ENCODE measurements at places on chromosomes 5 and 9.

- DNase-seq = peak; percentile 21
Observed at GRCh38 chr5:86679529-86679928, 61.8 kb downstream of the COX7C start.

GRCh38 chr5:1386274-1386717, 41.4 kb upstream of the CLPTM1L start:
- peak; percentile 79 for DNase-seq

DNA sequence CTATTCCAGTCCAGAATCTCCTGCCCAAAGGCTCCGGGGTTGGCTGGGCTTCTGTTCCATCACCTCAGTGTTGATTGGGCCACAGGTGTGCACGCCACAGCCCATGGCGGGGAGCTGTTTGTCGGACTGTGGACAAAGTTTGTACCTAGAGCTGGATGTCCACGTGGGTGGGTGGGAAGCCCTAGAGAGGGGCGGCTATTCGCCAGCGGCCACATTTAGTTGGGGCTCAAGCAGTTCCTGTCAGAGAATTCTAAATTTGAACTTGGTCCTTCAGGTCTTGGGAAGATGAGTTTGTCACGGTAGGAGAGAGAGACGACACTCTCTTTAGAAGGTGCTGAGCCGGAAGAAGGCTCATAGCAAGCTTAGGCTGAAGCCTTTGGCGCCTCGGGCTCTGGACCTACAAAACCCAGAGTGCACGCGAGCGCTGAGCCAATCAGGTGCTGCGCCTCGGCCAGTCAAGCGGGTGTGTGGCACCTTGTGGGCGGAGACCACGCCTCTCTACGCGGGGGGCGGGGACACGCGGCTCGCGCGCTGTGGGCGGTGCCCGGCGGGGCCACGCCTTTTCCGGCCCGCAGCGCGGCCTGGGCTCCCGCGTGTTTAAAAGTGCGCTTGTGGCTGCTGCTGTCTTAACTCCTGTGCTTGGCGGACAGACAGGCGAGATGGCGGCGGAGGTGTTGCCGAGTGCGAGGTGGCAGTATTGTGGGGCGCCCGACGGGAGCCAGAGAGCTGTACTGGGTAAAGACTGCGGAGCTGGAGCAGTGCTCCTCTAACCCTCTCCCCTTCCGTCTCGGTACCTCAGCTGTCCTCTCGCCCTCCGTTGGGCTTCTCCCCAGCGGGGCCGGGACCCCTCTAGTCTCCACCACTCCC, at the start of gene POLR1E:
TSS of gene POLR1E (plus strand) at position 560 of the 867 bp plus-strand sequence. CDS start at position 660, 100 bp downstream.
- DNase-seq = peak; percentile 96

DNA sequence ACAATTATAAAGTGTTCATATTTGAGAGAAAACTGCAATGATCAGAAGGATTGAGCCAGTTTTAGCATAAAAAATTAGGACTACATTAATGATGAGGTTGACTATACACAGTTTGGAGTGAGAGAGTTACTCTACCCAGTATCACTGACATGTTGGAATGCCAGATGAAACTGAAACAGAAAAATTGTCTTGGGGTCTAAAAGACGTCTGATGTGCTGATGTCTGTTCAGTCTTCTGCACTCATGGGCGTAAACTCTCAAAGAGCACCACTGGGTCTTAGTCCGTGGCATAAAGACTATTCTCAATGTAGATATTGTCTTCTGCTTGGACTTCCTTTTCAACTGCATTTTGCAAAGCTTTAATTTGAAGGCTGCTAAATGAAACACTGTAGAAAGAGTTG, 29.5 kb downstream of the HAVCR1 start:
- no peak for DNase-seq

GRCh38 chr9:138013836-138014562, 136.4 kb downstream of the CACNA1B start:
- DNase-seq = no peak

- no peak for DNase-seq
Observed at GRCh38 chr5:122264610-122265009, 47.4 kb upstream of the SNCAIP start.

DNA sequence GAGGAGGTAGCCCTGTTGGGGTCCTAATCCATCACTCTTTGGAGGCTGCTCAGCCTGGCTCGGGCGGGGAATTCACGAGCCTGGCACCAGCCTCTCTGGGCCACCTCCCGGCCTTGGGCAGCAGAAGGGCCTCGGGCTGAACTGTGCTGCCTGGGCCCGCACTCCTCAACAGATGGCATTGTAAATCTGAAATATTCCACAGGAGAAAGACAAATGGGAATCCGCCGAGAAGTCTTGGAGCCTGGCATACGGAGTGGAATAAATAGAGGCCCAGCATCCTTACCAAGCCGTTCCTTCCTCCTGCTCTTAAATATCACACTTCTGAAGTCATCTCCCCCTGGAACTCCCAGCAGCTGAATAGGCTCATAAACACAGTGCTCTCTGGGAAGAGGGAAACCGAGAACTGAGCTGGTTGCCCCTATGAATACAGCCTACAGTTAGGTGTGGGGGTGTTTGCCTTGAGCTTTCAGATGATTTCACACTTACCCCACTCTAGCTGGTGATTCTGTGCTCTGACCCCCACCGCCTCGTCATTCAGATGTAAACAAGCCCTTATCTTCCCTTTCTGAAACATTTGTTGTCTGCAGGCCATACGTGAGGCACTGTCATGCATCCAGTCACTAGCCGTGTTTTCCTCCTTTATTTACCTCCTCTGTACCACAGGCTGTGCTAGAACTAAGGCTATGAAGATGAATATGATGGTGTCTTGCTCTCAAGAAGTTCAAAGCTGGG, 455.0 kb upstream of the CLINT1 start:
- no peak for DNase-seq

DNA sequence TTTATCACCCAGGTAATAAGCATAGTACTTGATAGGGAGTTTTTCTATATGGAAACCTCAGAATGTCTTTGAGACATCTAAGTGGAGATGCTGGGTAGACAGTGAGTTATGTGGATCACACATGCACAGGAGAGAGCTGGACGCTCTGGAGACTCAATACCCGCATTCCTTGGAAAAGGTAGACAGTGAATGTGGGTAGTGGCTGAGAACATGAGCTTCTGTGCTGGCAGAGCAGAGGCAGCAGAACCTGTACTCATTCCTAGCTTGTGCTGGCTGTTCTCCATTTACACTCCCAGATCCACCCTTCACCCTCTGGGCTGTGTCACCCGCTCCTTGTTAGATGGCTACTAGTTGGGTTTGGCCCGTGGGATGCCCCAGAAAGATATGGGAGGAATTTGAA, 269.8 kb downstream of the ASTN2 start:
- no peak for DNase-seq

DNA sequence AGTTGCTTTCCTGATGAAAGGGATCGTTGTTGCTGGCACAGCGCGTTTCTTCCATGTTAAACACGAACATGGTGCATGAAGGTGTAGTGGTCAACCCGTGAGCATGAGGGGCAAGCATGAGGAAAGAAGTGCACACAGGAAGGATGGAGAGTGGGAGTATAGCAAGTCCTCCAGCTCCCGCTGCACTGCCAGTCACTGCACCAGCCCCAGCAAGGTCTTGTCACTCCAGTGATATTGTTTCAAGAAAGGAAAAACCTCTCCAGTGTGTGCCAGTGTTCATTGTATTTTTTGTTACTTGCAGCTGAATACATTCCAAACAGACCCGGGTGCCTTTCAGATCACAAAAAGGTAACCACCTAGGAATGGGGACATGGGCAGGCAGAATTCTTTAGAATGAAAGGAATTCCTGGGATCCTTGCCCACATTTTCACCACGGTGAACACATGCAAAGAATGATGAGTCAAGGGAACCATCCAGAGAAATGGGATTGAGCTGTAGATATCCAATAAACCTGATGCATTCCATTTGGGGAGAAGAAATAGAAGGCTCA, 186.3 kb downstream of the AOPEP start:
- DNase-seq = no peak

GRCh38 chr5:40790947-40791593, 7.1 kb downstream of the PRKAA1 start:
- DNase-seq = no peak

GRCh38 chr9:111917980-111918379, 21.4 kb downstream of the UGCG start:
- no peak for DNase-seq

GRCh38 chr5:62041156-62041756, 264.8 kb upstream of the KIF2A start:
- DNase-seq = no peak

GRCh38 chr5:52693280-52693679, 94.4 kb upstream of the ITGA1 start:
- DNase-seq = peak; percentile 37

- DNase-seq = no peak
Observed at GRCh38 chr5:119897537-119898370, 268.4 kb downstream of the FAM170A start.

DNA sequence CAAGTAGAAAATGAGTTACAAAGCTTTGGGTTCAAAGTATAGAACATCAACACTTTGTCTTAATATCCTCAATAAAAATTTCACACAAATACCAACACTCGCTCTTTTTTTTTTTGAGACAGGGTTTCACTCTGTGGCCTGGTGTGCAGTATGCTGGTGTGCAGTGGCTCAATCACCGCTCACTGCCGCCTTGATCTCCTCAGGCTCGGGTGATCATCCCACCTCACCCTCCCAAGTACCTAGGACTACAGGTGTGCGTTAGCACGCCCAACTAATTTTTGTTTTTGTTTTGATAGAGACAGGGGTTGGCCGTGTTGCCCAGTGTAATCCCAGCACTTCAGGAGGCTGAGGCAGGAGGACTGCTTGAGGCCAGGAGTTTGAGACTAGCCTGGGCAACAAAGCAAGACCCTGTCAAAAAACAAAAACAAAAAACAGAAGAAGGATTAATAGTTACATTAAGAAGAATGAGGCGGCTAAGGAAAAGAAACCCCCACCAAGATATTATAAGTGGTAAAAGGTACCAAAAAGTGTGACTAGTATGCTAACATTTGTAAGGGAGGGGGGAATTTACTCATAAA, 20.3 kb downstream of the FNBP1 start:
- DNase-seq = no peak

DNA sequence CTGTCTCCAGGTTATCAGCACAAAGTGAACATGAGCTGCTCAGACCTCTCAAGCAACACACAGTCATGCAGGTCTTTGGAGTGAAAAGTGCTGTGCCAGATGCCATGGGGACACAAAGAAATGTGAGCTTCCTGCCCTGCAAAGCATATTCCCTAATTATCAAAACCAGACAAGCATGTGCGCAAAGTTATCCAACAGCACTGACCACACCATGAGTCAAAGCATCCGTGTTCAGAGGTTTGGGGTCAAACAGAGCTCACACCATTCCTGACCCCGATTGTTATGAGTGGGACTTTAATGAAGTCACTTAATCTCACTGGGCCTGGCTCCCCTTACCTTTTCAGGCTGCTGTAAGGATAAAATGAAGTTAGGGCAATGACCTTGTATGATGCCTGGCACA, 138.5 kb downstream of the SLIT3 start:
- no peak for DNase-seq

- no peak for DNase-seq
Observed at GRCh38 chr9:7228726-7229125, 471.0 kb downstream of the KDM4C start.

DNA sequence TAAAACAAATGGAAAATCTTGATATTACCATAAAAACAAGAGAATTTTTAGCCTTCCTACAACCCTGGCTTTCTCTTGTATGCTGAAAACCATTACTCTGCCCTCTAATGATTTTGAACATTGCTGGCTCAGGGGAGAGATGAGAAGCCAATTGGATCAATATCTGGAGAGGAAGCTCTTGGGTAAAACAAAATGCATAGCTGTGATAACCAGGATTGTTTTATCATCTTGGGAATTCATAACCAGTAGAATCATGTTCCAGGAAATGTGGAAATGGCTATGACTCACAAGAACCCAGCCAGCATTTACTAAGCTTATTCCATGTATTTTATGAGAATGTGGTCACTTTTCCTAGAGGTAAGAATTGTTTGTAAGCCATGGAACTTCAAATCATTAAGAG, 51.1 kb upstream of the CTNND2 start:
- DNase-seq = no peak

DNA sequence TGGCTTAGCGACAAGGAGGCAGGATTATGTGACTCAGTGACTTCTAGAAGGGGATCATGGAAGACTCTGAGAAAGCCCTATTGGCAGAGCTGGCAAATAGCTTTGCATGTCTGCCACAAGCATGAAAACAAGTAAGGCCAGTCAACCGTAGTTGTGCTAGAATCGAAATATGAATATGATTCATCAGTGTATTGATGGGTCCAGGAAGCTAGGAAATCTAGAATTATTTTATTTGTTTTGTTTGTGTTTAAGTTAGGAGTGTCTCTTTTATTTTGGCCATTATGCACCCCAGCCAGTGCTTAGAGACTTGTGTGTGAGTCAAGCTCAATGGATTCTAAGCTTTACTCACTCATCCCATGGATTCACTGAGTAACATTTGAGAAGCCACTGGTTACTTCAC, 3.8 kb upstream of the ITGA2 start:
- DNase-seq = no peak

DNA sequence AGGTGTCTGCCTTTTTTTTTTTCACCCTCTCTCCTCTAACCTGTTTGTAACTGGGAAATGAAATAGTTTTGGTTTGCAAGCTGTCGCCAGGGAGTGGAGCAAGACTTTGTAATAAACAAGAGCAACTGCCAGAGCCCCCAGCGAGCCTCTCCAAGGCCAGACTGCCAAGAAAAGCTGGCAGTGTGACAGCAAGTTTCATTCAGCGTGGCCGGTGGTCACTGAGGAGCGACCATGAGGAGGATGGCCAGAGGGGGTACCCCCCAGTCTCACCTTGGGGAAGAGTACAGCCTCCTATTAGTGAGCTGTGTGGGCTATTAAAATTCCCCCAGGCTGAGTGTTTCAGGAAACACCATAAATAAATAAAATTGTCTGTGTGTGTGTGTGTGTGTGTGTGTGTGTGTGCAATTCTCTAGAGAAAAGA, 49.9 kb downstream of the ZFAND5 start:
- no peak for DNase-seq

DNA sequence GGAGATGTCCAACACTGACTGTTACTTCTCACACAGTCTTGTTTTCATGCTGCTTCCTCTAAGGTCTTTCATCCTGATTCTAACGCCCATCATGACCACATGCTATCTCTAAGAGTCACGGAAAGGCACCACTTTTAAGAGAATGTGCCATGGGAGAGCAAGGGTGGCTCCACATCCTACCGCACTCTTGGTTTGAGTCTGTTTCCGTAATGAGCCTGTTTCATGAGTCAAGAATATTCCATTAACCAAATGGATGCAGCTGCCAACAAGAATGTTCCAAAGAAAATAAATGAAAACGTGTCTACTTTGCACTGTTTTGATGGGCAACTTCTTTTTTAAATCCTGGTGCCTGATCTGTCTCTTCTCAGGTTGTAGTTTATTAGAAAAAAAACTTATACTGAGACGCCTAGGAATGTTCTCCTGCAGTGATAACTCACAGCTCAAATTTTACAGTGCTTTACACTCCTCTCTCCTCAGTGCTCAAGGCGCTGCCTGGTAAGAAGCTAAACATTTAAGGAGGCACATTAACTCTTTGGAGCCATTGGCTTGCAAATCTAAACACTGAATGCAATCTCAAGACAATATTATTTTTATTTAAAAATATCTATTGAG, 124.3 kb downstream of the FGF1 start:
- DNase-seq = no peak

- DNase-seq = no peak
Observed at GRCh38 chr5:145562931-145563330, 272.2 kb downstream of the PRELID2 start.

- DNase-seq = no peak
Observed at GRCh38 chr9:4689687-4690104, 10.3 kb downstream of the CDC37L1 start.

Measured in CD4-positive, alpha-beta T cell treated with Interleukin-2 at 100 ng/mL for 4 hours (primary cell).